Natural killer cell treated with Interleukin-12 subunit alpha and Interleukin-12 subunit beta and Interleukin-15 and Interleukin-18, amount 100 ng/mL, for 72 hours (primary cell): ENCODE measurements at places on chromosomes 4 and X.

- DNase-seq = no peak
Measured at GRCh38 chr4:123583043-123583442, 186.4 kb downstream of the SPRY1 start.

DNA sequence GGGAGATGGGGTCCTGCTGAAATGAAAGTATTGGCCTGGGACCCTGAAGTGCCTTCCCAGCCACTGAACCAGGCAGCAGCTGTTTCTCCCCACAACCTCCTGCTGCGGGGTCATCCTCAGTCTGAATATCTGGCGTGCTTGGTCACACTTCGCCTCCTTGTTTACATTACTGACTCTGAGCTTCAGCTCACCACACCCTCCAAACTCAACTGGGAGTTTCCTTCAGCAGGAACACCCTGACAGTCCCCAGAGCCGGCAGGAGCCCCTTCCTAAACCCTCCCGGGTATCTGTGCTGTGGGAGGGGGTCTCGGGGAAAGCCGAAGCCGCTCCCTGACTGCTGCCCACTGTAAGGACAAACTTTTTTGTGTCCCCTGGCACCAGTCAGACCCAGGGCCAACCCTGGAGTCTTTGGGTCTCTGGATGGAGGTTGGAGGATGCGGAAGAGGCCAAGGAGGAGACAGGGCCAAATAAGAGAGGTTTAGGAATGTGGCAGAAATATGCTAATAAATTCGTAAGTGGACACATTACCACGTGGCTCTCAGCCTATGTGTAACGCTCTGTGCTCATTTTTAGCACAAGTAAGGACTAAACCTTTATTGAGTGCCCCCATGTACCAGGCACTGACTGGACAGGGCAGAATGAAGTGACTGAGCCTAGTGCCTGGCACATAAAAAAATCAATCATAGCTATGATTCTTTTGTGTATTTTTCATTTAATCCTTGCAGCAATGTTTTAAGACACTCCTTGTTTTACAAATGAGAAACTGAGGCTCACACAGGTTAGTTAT is 20.7 kb downstream of the FHDC1 start:
- no peak for DNase-seq

DNA sequence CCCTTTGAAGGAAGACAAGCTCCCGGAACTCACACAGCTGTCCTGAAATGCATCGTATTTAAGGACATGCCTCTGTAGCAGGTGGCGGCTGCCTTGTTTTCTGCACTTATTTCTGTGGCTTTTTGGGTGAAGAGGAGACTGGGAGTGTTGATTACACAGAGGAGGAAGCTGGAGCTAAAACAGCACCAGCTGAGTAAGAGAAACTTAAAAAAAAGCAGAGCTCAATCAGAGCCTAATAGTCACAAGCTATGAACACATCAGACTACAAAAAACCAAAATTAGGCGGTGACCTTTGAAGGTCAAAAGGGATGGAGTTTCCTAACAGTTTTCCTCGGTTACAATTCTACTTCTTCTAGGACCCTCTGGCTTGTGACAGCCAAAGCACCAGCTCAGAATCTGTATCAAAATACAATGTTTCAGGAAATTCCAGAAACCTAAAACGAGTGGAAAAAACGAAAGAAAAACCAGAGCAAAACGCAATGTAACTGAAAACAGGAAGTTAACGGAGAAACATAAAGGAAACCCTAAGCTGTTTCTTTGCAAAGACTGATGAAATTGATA is 13.5 kb downstream of the PRKX start:
- no peak for DNase-seq

GRCh38 chrX:47231167-47231566 is 1.6 kb upstream of the USP11 start:
- no peak for DNase-seq

- no peak for DNase-seq
Measured at GRCh38 chr4:165048170-165048569, 5.5 kb upstream of the TRIM75 start.

GRCh38 chrX:22536746-22537304 is 264.1 kb downstream of the CBLL2 start:
- DNase-seq = no peak

GRCh38 chr4:113575401-113575800 is 186.1 kb downstream of the CAMK2D start:
- DNase-seq = no peak

DNA sequence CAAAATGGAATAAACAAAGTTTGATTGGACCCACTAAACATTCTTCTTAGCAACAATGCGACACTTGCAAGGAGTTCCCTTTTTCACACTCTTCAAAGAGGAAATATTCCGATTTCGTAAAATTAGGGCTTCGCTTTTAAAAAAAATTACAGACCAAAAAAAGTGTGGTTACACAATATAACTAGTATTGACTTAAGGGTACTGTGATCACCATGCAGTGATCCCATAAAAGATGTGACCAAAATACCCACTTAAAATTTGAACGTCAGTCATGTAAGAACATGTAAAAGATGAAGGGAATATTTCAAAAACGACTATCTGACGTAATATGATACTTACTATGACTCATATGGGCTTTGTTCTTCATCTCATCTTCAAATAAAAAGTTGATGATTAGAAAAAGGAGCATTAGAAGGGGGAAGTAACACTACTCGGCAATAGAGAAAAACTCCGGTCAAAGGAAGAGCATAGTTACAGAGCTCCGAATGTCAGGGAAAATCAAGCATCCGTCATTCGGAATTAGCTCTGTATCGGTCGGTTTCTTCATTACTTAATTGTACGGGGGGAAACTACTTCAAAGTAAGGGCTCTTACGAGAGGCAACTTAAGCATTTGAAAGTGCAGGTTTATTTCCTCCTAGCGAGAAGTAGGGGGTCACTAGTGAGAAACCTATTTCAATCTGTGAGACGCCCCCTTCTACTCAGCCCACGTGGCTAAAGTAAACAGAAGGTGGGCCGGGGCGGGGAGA is 1.3 kb upstream of the TET2 start:
- no peak for DNase-seq

- DNase-seq = no peak
Measured at GRCh38 chr4:111494471-111494870, 650.8 kb upstream of the FAM241A start.

DNA sequence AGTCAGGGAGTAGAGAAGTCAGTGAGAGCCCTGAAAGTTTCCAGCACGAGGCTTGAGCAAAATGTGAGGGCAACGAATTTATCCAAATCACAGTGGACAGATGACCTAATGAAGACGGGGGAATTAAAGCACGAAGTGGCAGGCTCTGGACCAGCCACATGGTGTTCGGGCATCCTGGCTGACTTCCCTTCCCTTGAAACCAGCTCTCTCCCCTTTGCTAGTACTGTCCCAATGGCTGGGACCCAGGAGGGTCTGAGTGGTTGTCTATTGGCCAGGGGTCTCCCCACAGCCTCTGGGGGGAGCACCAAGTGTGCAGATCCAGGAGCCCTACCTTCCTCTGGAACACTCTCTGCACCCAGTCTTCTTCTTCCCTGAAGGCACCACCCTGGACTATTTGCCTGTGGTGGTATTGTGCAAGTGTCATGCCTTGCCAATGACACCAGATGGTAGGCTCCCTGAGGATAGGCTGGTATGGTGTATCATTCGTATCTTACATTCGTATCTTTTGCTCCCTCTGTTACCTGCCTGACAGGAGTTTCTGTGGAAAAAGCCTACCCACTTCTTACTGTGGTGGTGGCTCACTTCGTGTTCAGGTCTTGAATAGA is 2.1 kb downstream of the APLN start:
- DNase-seq = no peak

DNA sequence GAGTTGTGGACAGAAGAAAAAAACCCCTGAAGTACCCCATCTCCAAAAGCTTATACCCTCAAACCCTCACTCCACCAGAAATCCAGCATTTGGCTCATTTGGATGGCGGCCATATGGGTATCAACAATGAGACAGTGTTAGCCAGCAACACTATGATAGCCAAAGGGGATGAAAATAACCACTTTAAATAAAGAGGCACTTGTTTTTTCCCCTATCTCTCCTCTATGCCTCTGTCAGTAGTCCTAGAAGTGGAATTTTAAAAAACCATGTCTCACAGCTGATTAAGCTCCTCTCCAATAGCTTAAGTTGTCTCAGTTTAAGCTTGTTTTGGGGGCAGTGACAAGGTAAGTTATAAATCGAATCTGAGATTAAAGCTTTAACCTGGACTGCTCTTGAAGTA is 124.0 kb downstream of the MOSPD2 start:
- no peak for DNase-seq

GRCh38 chr4:154444958-154445357 is 46.6 kb downstream of the DCHS2 start:
- DNase-seq = no peak

GRCh38 chr4:23033796-23034195 is 341.1 kb downstream of the GBA3 start:
- no peak for DNase-seq

DNA sequence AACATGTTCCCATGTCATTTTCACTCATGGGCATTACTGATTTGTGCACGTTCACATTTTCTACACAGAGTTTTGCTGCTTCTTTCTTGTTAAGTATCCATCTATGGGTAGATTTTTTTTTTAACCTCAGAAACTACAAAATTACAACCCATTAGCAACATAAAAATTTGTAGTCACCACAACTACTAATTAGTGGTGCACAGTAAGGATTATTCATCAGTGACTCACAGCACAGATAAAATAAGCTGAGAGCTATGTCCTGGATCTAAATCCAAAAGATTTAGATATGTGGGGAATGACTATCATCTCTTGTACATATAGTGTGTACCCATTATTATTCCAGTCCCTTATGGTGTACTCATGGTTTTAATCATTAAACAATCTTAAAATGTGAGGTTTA is 19.7 kb upstream of the AMELX start:
- no peak for DNase-seq

DNA sequence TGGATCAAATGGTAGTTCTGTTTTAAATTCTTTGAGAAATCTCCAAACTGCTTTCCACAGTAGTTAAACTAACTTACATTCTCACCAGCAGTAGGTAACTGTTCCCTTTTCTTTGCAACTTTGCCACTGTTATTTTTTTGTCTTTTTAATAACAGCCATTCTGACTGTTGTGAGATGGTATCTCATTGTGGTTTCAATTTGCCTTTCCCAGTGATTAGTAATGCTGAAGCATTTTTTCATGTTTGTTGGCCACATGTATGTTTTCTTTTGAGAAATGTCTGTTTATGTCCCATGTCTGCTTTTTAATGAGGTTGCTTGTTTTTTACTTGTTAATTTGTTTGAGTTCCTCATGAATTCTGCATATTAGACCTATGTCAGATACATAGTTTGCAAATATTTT is 198.8 kb downstream of the RAB28 start:
- no peak for DNase-seq

DNA sequence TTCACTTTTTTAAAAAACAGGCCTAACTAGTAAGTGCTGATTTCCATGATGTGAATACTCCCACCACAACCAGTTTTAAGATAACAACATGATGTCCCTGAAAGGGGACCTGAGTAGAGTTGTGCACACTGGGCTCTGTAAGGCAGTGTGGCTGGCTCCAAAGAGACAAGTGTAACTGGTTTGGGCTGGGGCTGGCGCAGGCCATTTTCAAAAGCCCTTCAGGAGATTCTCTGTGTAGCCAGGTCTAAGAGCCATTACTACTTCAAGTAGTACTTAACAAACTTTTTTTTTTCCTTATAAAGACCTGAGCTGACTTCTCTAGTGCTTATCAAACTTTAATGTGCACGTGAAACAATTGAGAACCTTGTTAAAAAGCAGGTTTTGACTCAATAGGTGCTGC is 4.3 kb downstream of the QRFPR start:
- DNase-seq = no peak

- DNase-seq = no peak
Measured at GRCh38 chr4:16685536-16685935, 212.9 kb downstream of the LDB2 start.

- no peak for DNase-seq
Measured at GRCh38 chr4:176780995-176781738, 11.6 kb downstream of the VEGFC start.

DNA sequence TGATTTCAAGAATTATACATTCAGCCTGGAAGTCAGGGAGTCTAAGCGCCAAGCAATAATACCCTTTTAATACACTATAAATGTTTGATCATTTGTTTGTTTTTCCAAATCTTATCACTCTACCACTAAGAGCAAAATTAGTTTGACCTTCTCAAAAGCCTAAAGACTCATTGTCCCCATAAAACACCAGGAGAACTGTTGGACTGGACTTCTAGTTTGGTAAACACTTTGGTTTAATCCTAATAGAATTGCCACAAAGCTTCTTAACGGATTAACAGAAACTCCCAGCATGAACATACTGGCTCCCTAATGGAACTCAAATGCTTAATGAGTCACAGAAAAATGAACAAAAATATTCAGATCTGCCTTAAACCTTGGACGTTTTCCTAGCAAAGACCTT is 34.9 kb downstream of the SYTL5 start:
- DNase-seq = no peak

- DNase-seq = no peak
Measured at GRCh38 chr4:41339812-41340809, 83.4 kb downstream of the UCHL1 start.

DNA sequence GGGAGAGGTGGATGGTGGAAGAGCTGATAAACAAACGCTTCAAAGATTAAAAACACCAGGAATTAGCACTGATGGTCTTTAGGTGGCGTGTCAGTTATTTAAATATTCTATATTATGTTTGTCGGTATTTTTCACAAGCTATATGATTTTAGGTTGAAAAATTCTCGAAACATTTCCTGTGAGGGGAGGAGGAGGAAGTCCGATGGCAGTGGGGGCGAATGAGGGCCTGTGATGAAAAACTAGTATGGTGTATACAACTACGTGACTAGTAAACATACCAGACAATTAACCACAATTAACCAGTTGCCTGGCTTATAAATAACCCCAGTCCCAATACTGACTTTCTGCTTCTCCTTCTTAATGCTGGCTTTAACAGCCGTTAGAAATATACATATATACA is 595 bp upstream of the NAP1L2 start:
- no peak for DNase-seq

- no peak for DNase-seq
Measured at GRCh38 chrX:46554942-46555341, 9.7 kb upstream of the ZNF674 start.

GRCh38 chrX:38661561-38661960 is 100.2 kb downstream of the TSPAN7 start:
- no peak for DNase-seq

- DNase-seq = no peak
Measured at GRCh38 chr4:59412739-59413138, 1787.4 kb upstream of the ADGRL3 start.

DNA sequence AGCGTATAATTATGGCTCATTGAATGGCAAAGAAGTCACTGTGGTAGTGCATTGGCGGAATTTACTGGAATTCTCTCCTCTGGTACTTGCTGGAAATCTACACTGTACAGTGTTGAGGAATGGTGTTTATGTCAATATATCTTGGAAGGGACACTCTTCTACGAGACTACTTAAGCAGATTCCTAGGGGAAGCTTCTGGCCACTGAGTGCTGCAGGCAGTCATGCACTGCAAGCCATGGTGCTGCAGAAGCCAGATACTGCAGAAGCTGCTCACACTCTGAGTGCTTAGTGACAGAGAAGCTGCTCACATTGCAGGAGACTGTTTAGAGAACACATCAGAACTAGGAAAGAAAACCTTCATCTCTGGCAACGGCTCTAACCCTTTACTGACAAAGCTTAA is 725.0 kb downstream of the CCSER1 start:
- DNase-seq = no peak

GRCh38 chr4:140874056-140874455 is 117.9 kb upstream of the TBC1D9 start:
- no peak for DNase-seq
